ENCODE measurements at places on chromosomes 12 and 14.
A peak's percentile ranks its signal among the peaks of the same experiment; 100 is the strongest.

- DNase-seq: no peak
Measured at GRCh38 chr14:98510392-98510791, 761.6 kb downstream of the BCL11B start.

DNA sequence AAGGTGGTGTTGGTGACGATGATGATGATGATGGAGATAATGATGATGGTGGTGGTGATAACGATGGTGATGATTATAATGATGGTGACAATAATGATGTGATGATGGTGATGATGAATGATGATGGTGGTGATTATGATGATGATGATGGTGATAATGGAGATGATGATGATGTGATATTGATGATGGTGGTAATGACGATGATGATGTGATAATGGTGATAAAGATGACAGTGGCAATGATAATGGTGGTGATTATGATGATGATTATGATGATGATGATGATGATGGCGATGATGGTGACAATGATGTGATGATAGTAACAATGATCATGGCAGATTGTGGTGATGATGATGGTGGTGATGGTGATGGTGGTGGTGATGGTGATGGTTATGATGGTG is 518.0 kb downstream of the GLT1D1 start:
- no peak for DNase-seq

GRCh38 chr12:89884952-89885351 is 176.3 kb upstream of the ATP2B1 start:
- no peak for DNase-seq

- no peak for DNase-seq
Measured at GRCh38 chr12:83250866-83251265, 564.2 kb downstream of the TMTC2 start.

DNA sequence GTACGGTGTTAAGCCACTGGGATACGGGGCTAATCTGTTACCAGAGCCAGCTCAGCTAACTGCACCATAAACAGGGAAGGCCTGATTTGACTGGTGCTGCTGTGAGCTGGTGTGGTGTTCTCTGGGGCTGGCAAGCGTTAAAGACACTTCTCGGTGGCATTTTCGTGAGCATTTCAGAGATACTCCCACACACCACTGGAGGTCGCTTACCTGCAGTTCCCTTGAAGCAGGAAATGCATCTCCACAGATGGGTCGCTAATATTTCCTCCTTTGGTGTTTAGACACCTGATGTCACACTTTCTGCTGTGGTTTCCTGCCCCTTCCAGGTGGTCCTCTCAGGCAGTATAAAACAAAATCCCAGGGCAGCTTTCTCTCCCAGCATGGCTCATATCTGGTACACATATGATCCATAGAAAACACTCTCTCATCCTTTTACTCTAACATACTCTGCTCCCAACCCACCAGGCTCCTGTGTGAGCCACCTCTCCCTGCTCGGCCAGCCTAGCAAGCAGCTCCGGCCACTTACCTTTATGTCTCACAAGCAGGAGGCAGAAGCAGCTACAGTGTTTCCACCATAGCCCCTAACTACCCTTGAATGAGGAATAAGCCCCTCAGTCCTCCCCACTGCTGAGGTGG is 129.9 kb upstream of the GRIN2B start:
- DNase-seq: peak; percentile 30

DNA sequence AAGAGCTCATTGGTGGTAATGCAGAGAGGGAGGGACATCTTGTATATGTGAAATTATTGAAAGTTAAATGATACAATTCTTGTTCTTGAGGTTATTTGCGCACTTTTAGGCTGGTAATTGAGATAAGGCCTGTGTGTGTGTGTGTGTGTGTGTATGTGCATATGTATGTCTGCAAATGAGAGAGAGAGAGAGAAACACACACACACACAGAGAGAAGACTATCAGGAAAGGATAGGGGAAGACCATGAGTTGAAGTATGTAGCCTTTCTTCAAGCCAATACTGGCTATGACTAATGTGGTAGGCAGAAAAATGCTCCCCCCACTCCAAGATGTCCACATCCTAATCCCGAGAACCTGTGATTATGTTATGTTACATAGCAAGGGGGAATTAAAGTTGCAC is 52.7 kb upstream of the DCD start:
- no peak for DNase-seq

DNA sequence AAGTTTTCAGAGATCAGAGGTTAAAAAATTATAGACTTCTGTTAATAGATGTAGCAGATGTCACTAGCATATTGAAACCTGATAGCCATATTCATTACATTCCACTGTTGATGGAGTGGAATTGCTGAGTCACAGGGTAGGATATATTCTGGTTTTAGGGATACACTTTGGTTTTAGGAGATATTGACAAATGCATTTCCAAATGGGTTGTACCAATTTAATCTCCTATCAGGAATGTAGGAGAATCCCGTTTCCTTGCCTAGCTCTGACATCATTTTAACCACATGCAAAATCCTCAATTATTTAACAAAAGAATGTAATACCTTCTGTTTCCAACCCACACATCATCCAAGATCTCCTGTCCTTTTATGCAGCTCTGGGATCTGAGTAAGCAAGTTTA is 30.7 kb upstream of the ESR2 start:
- DNase-seq: no peak

GRCh38 chr12:103858953-103859601 is 18.0 kb upstream of the NT5DC3 start:
- no peak for DNase-seq

- DNase-seq: no peak
Measured at GRCh38 chr12:42643881-42644579, 54.5 kb upstream of the PRICKLE1 start.

DNA sequence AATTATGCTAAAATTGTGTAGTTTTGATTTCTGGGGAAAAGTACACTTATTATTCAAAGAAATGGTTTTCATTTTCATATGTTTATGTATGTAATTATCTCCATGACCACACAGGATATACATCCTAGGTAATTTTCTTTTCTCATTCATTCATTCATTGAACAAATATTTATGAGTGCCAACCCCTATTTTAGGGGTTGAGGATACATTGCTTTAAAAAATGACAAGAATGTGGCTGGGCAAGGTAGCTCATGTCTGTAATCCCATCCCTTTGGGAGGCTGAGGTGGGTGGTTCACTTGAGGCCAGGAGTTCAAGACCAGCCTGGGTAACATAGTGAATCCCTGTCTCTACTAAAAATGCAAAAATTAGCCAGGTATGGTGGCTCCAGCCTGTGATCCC is 40.9 kb downstream of the SGPP1 start:
- DNase-seq: no peak

GRCh38 chr12:113061061-113061694 is 4.6 kb downstream of the DTX1 start:
- DNase-seq: no peak

GRCh38 chr12:124397399-124397679 is 102.4 kb downstream of the RFLNA start:
- DNase-seq: no peak
